SW 1271 (cell line): ENCODE measurements at places on chromosomes 5 and 9.

DNA sequence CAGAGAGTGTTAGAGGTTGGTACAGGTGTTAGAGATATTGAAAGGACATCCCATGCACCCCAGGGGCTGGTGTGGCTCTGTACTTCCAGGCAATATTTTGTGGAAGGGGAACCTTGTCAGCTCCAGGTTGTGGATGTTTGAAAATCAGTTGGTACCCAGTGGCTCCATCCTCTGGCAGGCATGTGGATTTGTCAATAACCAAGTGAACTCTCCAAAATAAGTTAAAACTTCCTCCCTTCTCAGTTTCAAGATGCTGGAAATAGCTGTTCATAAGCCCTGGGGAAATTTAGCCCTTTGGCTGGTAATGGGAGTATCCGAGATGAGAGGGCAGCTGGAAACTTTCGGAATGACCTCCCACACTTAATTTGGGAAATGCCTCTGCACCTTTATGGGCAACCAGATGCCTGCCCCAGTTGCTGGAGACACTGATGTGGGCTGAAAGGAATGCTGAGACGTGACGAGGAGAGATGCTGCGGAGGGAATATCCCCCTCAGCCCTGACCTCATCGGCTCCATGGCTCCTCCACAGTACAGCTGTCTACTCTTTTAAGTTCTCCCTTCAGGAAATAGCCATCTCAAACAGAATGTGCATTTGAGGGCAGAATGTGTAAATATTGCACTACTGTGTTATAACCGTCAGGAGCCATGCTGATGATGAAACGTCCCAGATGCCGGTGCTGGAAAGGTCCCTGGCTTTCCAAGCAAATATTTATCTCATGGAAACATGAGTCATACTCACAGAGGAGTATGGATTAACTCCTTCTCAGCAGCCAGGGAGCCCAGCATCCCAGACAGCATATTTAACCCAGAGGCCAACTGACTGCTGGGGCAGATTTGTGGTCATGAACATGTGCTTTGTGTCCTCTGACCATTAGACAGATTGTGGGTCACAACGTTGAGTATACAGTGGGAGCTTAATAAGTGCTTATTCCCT is 29.5 kb downstream of the TGFBI start:
- peak; percentile 77 for DNase-seq

DNA sequence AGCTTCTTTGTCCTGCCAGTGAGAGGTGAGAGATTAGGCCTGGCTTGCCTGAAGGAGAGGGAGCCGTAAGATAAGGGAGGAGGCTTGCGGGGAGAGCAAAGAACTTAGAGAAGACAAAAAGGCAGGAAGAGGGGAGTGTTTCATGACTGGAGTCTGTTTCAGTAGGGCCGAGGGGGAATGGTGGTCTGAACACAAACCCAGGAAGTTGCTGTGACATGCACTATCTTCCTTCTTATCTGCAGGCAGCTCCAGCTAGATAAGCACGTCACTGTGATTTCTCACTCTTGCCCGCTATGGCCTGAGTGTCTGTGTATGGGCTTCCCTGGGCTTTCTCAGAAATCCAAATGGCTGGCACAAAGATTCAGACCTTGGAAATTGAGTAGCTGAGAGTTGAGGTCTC is 307.5 kb upstream of the CLINT1 start:
- DNase-seq: no peak

- peak; percentile 53 for DNase-seq
Measured at GRCh38 chr5:154467655-154468354, 10.2 kb downstream of the HAND1 start.

- peak; percentile 76 for DNase-seq
Measured at GRCh38 chr9:34651876-34652601, at the start of gene IL11RA. Gene IL11RA, plus strand, starts transcription at chr9:34652185. Its CDS starts 3,033 bp downstream, at chr9:34655218.

DNA sequence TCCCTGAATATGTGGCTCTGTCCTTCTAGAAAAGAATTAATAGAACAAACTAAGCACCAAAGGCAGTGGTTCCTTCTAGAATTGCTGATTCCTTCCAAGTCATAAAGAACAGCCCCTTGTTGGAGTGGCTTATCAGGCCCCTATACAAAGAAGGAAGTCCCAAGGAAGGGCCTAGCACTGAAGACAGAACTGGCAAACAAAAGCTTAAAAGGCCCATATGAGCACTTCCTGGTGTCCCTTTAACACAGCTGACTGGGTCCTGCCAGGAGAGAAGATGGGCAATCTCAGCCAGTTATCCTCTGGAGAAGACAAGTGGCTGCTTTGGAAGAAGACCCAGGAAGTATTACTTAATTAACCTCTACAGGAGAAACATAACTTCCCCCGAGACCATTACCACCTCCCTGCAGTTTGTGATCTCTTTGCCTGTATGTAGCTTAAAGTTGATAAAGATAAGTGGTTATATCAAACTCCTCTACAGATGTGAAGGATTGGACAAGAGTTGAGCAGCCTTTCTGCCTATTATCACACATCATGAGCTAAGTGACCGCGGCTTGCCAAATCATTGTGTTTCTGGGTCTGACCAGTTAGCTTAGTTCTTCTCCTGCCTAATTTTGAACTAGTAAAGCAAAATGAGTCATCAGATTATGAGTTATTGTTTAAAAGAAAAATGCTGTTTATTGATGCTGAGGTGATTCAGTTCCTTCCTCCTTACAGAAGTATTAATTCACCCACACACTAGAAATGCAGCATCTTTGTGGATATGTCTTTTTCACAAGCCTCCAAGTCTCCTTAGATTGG is 13.3 kb upstream of the STING1 start:
- DNase-seq: no peak

DNA sequence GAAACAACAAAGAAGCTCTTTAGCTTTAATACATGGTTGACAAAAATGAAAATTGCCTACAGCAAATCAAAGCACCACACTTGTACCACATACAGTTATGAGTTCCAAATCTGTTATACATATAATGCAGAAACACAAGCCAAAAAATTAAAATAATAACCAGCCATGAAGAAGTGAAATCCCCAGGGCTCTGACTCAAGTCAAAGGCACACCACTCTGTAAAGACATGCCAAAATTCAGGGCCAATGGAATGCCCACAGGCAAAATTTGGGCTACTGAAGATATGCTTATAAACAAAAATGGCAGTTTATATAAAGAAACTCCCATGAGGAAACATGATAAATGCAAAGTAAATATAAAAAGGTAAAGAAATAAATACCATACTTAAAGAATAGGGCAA is 29.0 kb downstream of the THBS4 start:
- no peak for DNase-seq

GRCh38 chr5:15592728-15593127 is 92.7 kb downstream of the FBXL7 start:
- no peak for DNase-seq

- no peak for DNase-seq
Measured at GRCh38 chr5:422323-423232, 20.4 kb upstream of the EXOC3 start.

GRCh38 chr5:17287501-17288155 is 70.2 kb downstream of the BASP1 start:
- no peak for DNase-seq

GRCh38 chr9:72384710-72385485 is 19.9 kb upstream of the ZFAND5 start:
- DNase-seq: no peak

DNA sequence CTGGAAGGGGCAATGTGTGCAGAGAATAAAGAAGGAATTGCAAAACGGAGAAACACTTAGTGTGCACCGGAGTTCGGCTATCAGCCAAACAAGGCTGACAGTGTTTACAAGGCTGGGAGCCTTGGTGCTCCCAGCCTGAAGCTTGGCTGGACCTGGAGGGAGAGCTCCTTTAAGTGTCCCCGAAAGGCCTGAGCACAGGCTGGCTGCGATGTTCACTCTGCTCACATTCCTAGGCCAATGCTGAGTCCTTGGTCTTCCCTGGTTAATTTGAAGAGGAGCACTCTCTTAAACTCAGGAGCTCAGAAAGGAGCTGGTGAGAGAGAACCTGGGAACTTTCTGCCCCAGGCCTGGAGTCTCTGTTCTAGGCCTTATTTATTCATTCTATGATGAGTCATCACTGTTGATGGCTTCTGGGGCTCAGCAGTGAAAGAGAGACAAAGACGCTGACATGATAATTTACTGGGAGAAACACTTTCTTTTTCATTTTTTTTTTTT is 88.6 kb upstream of the MYO10 start:
- no peak for DNase-seq
